IMR-90 (cell line): ENCODE measurements at places on chromosomes 7 and 10. TPM values are rescaled to one million over a fixed set of nuclear protein-coding genes. Genes with fewer than 3 reads are reported as not detected.

The NKX2-3 gene
- total RNA-seq, result not detected in 2 replicates

The FBXO24 gene
- total RNA-seq, result 0.28 and 0.54 TPM in 2 replicates

DNA sequence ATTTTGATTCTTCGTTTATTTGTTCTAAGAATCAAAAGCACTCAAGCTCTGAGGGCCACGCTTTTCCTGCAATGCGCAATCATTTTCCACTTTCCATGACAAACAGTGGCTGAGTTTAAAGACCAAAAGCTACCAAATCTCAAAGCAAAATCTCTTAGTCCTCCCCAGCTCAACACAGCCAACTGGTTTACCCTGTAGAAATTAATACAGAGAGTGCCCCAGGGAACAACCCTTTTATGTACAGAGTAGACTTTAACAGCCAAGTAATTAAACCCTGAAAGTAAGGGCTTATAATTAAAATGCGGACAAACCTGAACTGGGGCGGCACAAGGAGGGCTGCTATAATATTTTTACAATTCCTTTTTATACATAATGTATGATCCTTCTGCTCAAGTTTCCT lies 53.2 kb downstream of the FAM53B start:
- DNase-seq, result no peak
- no peak overlapping the region for H3K4me3 ChIP-seq
- H3K4me1 ChIP-seq, result no peaks in the 10 kb centered on the region
- H3K36me3 ChIP-seq, result peaks cover 17% of the 10 kb centered on the region

- H3K27ac ChIP-seq, result no peak overlapping the region
- peak; percentile 22 for DNase-seq
- peaks cover 5% of the 10 kb centered on the region; the same call in 1 of the 2 replicates for H3K4me1 ChIP-seq
- H3K4me3 ChIP-seq, result no peak overlapping the region
- H3K27me3 ChIP-seq, result peaks cover 71% of the 10 kb centered on the region
Measured at GRCh38 chr7:73626814-73627213, 2.5 kb upstream of the MLXIPL start.

The IFIT1B gene
- not detected in 2 replicates for total RNA-seq

- no peaks in the 10 kb centered on the region for H3K27me3 ChIP-seq
- DNase-seq, result no peak
- H3K4me3 ChIP-seq, result no peak overlapping the region
Measured at GRCh38 chr7:149454750-149455149, 6.1 kb downstream of the ZNF777 start.

DNA sequence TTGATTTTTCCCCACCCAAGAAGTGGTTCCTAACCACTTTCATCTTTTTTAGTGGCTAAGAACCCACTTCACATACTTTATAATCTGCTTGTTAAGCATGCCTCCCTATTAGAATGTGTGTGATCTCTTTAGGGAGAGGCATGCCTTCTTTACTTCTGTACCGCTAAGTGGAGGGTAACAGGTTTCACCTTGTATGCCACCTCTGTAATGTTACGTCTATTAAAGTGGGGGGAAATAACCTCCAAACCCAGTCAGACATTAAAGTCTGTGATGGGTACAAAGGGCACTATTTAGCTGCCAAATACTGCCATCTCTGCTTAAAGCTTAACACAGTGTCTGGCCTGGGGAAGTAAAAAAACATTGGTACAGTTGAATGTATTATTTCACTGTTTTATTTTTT lies 51.9 kb downstream of the EPC1 start:
- DNase-seq, result no peak
- peaks cover 6% of the 10 kb centered on the region for H3K4me1 ChIP-seq
- H3K27ac ChIP-seq, result no peak overlapping the region
- H3K36me3 ChIP-seq, result peaks cover 9% of the 10 kb centered on the region

The SLC13A4 gene
- total RNA-seq, result 0.56 TPM in 1 of 2 replicates, not detected in the other

DNA sequence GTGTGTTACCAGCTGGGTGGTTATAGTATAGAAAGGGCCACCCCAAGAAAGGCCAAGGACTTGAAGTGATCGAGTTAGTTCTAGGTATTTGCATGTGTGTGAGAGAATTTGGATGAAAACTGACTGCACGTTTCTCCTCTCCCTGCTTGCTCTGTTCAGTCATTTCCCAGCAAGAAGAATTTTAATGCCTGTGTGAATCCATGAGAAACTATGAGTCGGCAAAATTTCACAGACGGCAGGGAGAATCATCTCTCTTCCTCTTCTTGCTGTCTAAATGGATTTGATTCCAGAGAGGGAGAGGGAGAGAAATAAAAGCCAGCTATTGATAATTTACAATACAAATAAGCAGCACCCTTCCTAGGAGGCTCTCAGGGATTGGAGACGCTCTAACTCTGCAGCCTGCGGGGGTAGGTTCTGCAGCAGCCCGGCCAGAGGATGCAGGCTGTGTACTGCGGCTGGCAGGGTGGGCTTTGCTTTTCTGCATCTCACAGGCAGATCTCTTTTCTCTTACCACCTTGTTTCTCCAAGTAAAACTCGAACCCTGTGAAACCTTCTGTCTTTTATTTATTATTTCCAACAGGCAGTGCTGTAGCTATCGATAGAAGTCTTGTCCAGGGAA lies 183.6 kb downstream of the TCF7L2 start:
- H3K36me3 ChIP-seq, result peaks cover 2% of the 10 kb centered on the region; the same call in 1 of the 2 replicates
- no peak overlapping the region for H3K4me3 ChIP-seq
- no peaks in the 10 kb centered on the region for H3K27me3 ChIP-seq
- peak; percentile 60 for DNase-seq
- H3K27ac ChIP-seq, result peak overlapping the region; percentile 45; the same call in 1 of the 2 replicates

GRCh38 chr10:21170216-21170615 lies 273.1 kb upstream of the NEBL start:
- H3K4me3 ChIP-seq, result no peak overlapping the region
- DNase-seq, result no peak
- H3K27me3 ChIP-seq, result peaks cover 27% of the 10 kb centered on the region
- H3K36me3 ChIP-seq, result no peaks in the 10 kb centered on the region
- H3K27ac ChIP-seq, result no peak overlapping the region

DNA sequence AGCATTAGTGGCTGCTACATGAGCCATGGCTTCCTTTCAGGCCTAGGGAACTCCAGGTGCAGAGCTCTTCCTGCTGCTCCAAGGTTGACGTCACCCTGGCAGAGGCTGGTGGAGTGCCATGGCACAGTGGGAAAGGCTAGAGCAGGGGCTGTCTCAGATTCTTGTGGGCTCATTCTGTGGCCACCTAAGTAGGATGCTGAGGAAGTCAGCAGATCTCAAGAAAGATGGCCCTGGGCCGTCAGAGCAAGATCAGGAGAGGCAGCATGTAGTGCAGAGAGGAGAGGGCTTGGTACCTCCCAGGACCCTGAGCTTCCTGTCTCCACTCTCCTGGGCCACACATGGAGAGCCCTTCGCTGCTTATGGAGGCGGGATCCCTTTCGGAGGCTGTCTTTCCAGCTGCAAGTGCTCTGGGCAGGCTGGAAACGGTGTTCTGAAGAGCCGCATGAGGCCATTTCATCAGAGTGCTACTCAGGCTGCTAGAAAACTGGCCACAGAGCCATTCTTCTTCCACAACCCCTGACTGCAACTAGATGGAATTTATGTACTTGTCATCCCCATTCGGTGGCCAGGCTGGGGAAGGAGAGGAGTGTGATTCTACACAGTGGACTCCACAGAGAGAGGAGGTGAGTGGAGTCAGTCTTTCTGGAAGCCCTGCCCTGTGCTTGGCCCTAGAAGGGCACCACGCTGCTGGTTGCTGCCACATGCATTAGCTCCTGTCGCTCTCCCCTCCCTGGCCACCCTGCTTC lies 304.2 kb downstream of the RPS24 start:
- H3K27me3 ChIP-seq, result peaks cover 20% of the 10 kb centered on the region
- no peak overlapping the region for H3K4me3 ChIP-seq
- no peak overlapping the region for H3K27ac ChIP-seq
- peak; percentile 40 for DNase-seq
- no peaks in the 10 kb centered on the region for H3K36me3 ChIP-seq
- peaks cover 15% of the 10 kb centered on the region for H3K4me1 ChIP-seq

DNA sequence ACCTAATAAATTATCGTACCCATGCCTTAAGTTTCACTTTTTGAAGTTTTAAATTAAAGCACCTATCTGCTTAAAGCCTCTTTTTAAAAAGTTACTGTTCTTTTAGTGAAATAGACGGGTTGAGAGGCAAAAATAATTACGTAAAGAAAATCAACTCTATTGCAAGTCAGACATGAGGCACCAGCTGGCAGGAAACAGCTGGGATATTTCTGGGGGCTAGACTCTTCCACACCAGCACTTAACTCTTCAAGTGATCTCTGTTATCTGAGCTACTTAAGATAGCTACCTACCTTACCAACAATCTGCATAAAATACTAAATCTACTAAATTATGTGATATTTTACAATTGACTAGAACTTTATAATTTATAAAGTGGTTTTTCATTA lies 35.8 kb downstream of the GBF1 start:
- H3K27me3 ChIP-seq, result no peaks in the 10 kb centered on the region
- H3K4me1 ChIP-seq, result peaks cover 6% of the 10 kb centered on the region
- no peak overlapping the region for H3K4me3 ChIP-seq

- H3K36me3 ChIP-seq, result no peaks in the 10 kb centered on the region
- no peaks in the 10 kb centered on the region for H3K27me3 ChIP-seq
- H3K27ac ChIP-seq, result no peak overlapping the region
- no peak overlapping the region for H3K4me3 ChIP-seq
- no peak for DNase-seq
Measured at GRCh38 chr7:113379746-113380145, 261.4 kb upstream of the SMIM30 start.

GRCh38 chr10:129953119-129954051 lies 10.7 kb downstream of the EBF3 start:
- H3K4me3 ChIP-seq, result no peak overlapping the region
- H3K4me1 ChIP-seq, result peaks cover 2% of the 10 kb centered on the region; the same call in 1 of the 2 replicates
- peaks cover 6% of the 10 kb centered on the region for H3K27me3 ChIP-seq
- H3K36me3 ChIP-seq, result peaks cover 5% of the 10 kb centered on the region
- DNase-seq, result peak; percentile 40

GRCh38 chr7:28224675-28225074 lies 44.1 kb upstream of the JAZF1 start:
- H3K4me3 ChIP-seq, result no peak overlapping the region
- DNase-seq, result no peak
- no peaks in the 10 kb centered on the region for H3K4me1 ChIP-seq
- no peaks in the 10 kb centered on the region for H3K36me3 ChIP-seq

The RBP4 gene
- total RNA-seq, result not detected in 2 replicates

GRCh38 chr10:114245121-114245791 lies 6.2 kb downstream of the VWA2 start:
- no peak overlapping the region for H3K27ac ChIP-seq
- no peaks in the 10 kb centered on the region for H3K4me1 ChIP-seq
- peaks cover 55% of the 10 kb centered on the region for H3K27me3 ChIP-seq
- H3K36me3 ChIP-seq, result no peaks in the 10 kb centered on the region
- no peak overlapping the region for H3K4me3 ChIP-seq
- DNase-seq, result no peak

- H3K27ac ChIP-seq, result no peak overlapping the region
- no peak for DNase-seq
- no peaks in the 10 kb centered on the region for H3K27me3 ChIP-seq
- H3K4me3 ChIP-seq, result no peak overlapping the region
- no peaks in the 10 kb centered on the region for H3K4me1 ChIP-seq
Measured at GRCh38 chr10:124288928-124289850, 129.5 kb downstream of the OAT start.

DNA sequence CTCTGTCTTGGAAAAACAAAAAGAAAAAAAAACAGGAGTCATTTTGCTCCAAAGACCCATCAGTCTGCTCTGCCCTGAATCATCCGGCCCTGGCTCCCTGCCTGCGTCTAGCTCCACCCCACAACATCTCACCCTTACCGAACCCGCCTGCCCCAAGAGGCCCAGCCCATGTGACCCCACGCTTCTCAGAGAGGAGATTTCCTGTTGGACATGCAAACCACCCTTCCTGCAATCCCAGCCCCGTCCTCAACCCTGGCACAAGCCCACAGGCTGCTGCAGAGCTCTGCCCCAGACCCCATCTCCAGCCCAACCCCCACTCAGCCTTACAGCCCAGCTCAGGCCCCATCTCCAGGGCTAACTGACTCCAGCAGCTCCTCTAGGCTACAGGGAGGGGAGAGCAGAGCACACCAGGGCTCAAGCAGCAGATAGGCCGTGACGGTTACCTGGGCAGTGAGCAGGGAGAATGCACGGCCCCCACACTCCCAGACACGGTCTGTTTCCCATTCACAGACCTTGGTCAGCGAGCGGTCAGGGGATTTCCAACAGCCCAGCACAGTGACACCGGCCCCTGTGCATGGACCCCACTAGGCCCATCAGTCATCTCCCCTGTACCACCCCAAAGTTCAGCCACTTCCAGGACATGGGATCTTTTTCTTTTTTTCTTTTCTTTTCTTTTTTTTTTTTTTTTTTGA lies 69.9 kb upstream of the GTF2I start:
- no peak overlapping the region for H3K4me3 ChIP-seq
- peak overlapping the region; percentile 77 for H3K27ac ChIP-seq
- peaks cover 9% of the 10 kb centered on the region for H3K4me1 ChIP-seq
- peak; percentile 89 for DNase-seq
- no peaks in the 10 kb centered on the region for H3K27me3 ChIP-seq
- peaks cover 19% of the 10 kb centered on the region for H3K36me3 ChIP-seq
